ENCODE measurements at places on chromosomes 13 and 19.

DNA sequence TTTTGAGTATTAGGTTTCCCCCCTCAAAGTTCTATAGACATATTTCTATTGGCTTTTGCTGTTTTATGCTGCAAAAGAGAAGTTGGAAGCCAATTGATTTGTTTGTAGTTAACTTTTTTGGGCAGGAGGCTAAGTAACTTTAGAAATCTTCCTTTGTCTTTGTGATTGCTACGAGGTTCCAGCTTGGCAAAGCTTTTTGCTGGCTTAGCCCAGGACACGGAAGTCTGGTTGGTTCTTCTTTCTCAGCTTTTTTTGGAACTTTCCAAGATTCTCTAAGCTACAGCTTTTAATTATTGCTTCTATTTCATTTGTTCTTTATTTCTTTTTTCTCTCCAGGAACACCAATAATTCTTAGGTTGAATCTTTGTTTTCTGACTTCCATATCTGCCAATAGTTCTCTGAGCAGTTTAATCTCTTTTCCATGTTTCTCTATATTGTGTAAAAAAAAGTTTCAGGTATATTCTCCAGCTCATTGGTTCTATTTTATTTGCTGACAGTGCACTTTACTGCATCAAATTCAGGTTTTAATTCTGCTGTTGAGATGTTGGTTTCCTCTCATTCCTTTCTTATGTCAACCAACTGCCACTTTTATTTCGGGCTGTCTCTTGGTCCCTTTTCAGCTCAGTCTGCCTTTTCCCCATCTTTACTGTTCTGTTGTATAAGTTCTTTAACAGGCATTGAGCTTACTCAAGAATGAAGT, 27.8 kb downstream of the MBNL2 start:
- DNase-seq = no peak

- DNase-seq = no peak
Observed at GRCh38 chr13:52359534-52359933, 46.4 kb downstream of the THSD1 start.

DNA sequence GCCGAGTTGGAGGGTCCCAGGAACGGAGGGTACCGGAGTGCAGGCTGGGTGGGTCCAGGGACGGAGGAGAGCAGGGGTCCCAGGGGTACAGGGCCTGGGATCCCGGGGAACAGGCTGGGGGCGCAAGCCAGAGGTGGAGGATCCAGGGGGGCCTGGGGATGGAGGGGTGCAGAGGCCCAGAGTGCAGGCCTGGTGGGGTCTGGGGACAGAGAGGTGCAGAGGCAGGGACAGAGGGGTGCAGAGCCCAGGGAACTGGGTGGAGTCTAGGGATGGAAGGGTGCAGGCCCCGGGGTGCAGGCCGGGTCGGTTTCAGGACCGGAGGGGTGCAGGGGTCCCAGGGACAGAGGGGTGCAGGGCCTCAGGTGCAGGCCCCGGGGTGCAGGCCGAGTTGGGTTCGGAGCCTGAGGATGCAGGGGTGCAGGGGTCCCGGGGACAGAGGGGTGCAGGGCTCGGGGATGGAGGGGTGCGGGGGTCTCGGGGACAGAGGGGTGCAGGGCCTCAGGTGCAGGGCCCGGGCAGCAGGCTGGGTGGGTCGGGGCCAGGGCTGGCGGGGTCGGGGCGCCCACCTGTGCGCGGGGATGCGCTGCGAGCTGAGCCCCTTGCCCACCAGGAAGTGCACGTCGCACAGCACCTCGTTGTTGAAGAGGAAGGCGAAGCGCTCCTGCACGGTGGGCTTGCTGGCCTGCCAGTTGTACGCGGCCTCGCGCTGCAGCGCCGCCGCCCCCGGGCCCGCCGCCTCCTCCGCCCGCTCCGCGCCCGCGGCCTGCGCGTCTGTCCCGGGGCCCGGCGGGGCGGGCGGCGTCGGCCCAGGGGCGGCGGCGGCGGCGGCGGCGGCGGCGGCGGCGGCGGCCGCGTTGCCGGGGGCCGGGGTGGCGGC, 545 bp downstream of the BTBD2 start:
- DNase-seq = peak; percentile 31

DNA sequence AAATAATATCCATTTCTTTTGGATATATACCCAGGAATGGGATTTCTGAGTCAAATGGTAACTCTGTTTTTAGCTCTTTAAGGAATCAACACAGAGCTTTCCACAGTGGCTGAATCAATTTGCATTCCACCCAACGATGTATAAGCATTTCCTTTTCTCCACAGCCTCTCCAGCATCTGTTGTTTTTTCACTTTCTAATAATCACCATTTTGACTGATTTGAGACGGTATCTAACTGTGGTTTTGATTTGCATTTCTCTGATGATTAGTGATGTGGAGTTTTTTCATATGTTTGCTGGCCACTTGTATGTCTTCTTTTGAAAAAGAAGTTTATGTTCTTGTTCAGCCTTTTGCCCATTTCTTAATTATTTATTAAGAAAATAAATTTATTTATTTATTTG, 352.2 kb upstream of the OBI1 start:
- no peak for DNase-seq

- no peak for DNase-seq
Observed at GRCh38 chr19:46521241-46521868, 25.7 kb upstream of the PNMA8B start.

GRCh38 chr13:47433461-47434005, 536.7 kb upstream of the HTR2A start:
- no peak for DNase-seq

DNA sequence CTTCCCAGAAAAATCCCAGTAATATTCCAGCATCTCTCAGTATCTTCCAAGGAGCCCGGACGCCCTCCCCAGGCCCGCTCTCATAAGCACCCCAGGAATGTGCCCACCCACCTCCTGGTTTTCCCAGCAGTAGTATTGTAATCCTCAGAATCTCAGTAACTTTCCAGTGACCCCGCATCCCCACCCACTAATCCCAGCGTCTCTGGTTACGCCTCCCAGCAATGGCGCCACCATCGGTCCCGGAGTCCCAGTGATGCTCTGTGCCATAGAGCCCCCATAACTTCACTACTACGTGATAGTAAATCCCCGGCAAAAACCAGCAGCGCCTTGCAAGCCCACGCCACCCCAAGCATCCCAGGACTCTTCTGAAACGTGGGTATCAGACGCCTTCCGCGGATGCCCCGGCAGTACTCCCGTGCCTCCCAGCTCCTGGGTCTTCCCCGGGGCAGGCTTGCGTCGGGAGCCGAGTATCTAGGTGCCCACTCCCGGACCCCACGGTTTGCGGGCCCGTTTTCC, 928 bp upstream of the PNPLA6 start:
- peak; percentile 51 for DNase-seq

- no peak for DNase-seq
Observed at GRCh38 chr13:46388308-46388707, 1.3 kb upstream of the RUBCNL start.

- no peak for DNase-seq
Observed at GRCh38 chr13:32850316-32851052, 165.7 kb upstream of the KL start.

DNA sequence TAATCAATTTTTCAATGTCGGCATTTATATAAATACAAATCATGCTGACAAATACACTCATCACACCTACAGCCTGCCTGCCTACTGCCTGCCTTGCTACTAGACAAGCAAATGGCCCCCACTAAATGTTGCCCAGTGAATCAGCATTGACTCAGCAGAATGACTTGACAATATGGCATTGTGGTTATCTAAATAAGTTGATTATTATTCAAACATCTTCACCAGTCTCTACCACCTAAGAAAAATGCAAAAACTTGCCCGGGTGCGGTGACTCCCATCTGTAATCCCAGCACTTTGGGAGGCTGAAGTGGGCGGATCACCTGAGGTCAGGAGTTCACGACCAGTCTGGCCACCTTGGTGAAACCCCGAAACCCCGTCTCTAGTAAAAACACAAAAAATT, 296.1 kb downstream of the PCDH9 start:
- peak; percentile 11 for DNase-seq

GRCh38 chr13:43405457-43405856, 381.3 kb downstream of the ENOX1 start:
- DNase-seq = no peak

- no peak for DNase-seq
Observed at GRCh38 chr13:41188584-41188983, 5.8 kb downstream of the KBTBD7 start.

Data from hematopoietic multipotent progenitor cell treated with erythropoietin and hydrocortisone succinate and interleukin-3 and kit ligand, for 6 days (in vitro differentiated cells).